ENCODE measurements at places on chromosomes 12 and 14. TPM values are rescaled to one million over a fixed set of nuclear protein-coding genes. Genes with fewer than 3 reads are reported as not detected.

MLH3 gene
- 24.6 TPM for total RNA-seq

EPS8 gene
- 39.7 TPM for total RNA-seq

HOXC11 gene
- total RNA-seq = not detected

IQSEC3 gene
- total RNA-seq = 1.3 TPM

ZFC3H1 gene
- 29.5 TPM for total RNA-seq

POTEG gene
- not detected for total RNA-seq

BDKRB2 gene
- 0.23 TPM for total RNA-seq

DPPA3 gene
- not detected for total RNA-seq

GLI1 gene
- total RNA-seq = 3.1 TPM

TPH2 gene
- total RNA-seq = not detected

KRT86 gene
- total RNA-seq = not detected

HOXC5 gene
- total RNA-seq = not detected

POTEM gene
- not detected for total RNA-seq

BHLHE41 gene
- 26.8 TPM for total RNA-seq

ERBB3 gene
- total RNA-seq = 7.4 TPM

TMPRSS12 gene
- not detected for total RNA-seq

PRB2 gene
- not detected for total RNA-seq

SYT1 gene
- total RNA-seq = not detected

TGM1 gene
- total RNA-seq = 0.77 TPM

C1S gene
- total RNA-seq = 245 TPM

CNTN1 gene
- 0.94 TPM for total RNA-seq

SDR9C7 gene
- not detected for total RNA-seq

SLC38A4 gene
- 1.4 TPM for total RNA-seq

FAM186B gene
- 0.63 TPM for total RNA-seq

ZFHX2 gene
- 0.79 TPM for total RNA-seq

Data from right cardiac atrium (tissue), 5 donors.